ENCODE measurements at places on chromosomes 3 and 15. TPM values are rescaled to one million over a fixed set of nuclear protein-coding genes. Genes with fewer than 3 reads are reported as not detected.

GRCh38 chr15:85495544-85495943 is 115.1 kb downstream of the AKAP13 start:
- H3K27ac ChIP-seq = no peak overlapping the region
- peaks cover 43% of the 10 kb centered on the region for H3K4me1 ChIP-seq
- H3K4me3 ChIP-seq = no peak overlapping the region
- DNase-seq = no peak

SLC28A1 gene
- total RNA-seq = not detected

CLDN16 gene
- 0.31 TPM for total RNA-seq

MYRIP gene
- 0.29 TPM for total RNA-seq

DNA sequence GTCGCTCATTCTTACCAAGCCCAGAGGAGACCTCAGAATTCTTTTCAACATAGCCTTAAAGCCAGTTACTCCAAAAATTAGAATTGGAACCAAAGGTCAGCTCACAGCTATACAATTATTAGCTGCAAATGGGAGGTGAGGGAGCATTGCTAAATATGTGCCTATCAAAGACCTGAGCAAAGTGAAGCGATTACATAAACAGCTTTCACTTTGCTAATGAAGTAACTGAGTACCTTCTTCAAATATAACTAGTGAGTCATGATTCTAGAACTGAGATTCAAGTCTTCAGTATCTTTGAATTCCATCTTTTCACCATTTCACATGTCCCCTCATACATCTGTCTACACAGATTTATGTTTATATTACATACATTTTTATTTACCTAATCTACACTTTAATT is 122.6 kb downstream of the P2RY1 start:
- H3K4me1 ChIP-seq = peaks cover 7% of the 10 kb centered on the region
- H3K27ac ChIP-seq = no peak overlapping the region
- H3K27me3 ChIP-seq = no peaks in the 10 kb centered on the region
- no peak overlapping the region for H3K4me3 ChIP-seq

DNA sequence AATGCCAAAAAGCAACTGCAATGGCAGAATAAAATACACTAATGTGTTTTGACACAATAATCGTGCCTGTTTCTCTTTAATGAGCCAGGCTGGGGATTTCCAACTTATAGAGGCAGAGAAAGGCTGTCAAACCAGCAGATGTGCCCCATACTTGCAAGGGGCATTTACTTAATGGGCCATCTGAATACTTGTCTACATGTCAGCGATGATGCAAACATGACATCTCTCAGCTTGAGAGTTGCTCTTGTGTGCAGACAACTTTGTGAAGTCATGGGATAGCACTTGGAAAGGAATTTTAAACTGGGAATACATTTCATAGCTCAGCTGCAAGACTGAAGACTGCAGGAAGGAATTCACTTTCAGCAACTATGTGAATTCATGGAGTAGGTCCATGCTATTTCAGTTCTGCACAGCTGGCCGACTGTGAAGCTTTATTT is 127.4 kb upstream of the ADAMTS9 start:
- DNase-seq = no peak
- no peaks in the 10 kb centered on the region for H3K36me3 ChIP-seq
- H3K27ac ChIP-seq = no peak overlapping the region
- no peaks in the 10 kb centered on the region for H3K27me3 ChIP-seq
- no peak overlapping the region for H3K4me3 ChIP-seq

USP19 gene
- total RNA-seq = 76.2 TPM

DNA sequence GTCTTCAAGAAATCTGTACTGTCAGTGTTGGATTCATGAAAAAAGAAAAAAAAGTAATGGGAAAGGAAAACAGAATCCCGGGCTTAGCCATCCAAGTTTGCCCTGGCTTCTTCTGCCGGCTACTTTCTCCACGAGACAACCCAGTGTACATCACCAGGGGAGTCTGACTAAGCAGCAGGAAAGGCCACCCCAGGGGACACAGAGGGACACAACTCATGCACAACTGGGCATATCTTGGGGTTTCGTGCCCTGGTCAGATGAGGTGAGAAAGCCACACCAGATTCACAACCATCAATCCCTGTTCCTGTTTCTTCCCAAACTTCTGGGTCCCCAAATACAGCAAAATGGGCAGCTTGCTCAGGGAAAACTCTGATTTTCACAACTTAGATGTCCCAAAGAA is 33.2 kb downstream of the ADAMTS17 start:
- H3K27ac ChIP-seq = no peak overlapping the region
- H3K36me3 ChIP-seq = peaks cover 1% of the 10 kb centered on the region
- H3K27me3 ChIP-seq = peaks cover 3% of the 10 kb centered on the region

DNA sequence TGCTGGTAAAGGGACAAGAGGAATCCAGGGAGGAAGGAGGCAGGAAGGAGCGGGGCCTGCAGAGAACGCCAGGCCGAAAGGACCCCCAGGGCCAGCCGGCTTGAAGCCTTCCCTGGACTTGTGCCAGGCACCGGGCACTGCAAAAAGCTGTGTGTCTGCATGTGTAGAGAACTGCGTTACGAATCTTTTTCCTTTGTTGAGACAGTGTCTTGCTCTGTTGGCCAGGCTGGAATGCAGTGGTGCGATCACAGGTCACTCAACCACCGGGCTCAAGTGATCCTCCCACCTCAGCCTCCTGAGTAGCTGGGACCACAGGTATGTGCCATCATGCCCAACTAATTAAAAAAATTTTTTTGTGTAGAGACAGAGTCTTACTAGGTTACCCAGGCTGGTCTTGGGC is 17.0 kb upstream of the MUC4 start:
- no peaks in the 10 kb centered on the region for H3K4me1 ChIP-seq
- no peak overlapping the region for H3K27ac ChIP-seq
- DNase-seq = no peak
- H3K4me3 ChIP-seq = no peak overlapping the region
- H3K27me3 ChIP-seq = peaks cover 20% of the 10 kb centered on the region
- H3K36me3 ChIP-seq = no peaks in the 10 kb centered on the region

OCA2 gene
- total RNA-seq = 0.79 TPM

DNA sequence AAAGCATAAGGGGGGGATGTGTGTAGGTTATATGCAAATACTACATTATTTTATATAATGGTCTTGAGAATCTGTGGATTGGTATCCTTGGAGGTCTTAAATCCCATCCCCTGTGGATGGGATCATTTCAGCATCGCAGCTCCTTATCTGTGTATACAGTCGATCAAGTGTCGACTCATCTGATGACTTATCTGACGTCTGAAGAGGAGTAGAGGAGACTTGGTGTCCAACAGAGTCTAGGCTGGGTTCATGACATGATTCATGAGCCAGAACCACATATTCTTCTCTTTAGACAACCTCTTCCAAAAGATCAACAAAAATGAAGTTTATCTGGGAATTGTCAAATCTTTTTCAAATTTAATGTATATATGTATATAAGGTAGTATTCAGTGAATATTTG is 220.7 kb downstream of the NR2F2 start:
- H3K4me3 ChIP-seq = no peak overlapping the region
- H3K27me3 ChIP-seq = peaks cover 26% of the 10 kb centered on the region
- H3K36me3 ChIP-seq = no peaks in the 10 kb centered on the region
- peaks cover 3% of the 10 kb centered on the region for H3K4me1 ChIP-seq
- no peak for DNase-seq
- H3K27ac ChIP-seq = no peak overlapping the region

GRCh38 chr3:143896486-143896885 is 48.2 kb upstream of the SLC9A9 start:
- H3K27ac ChIP-seq = no peak overlapping the region
- no peaks in the 10 kb centered on the region for H3K36me3 ChIP-seq
- H3K4me1 ChIP-seq = peaks cover 5% of the 10 kb centered on the region
- H3K4me3 ChIP-seq = no peak overlapping the region
- DNase-seq = no peak
- H3K27me3 ChIP-seq = peaks cover 3% of the 10 kb centered on the region

GRCh38 chr3:186413615-186414415 is 51.8 kb upstream of the DGKG start:
- peaks cover 32% of the 10 kb centered on the region for H3K27me3 ChIP-seq
- H3K4me3 ChIP-seq = peak overlapping the region; percentile 71
- H3K27ac ChIP-seq = peak overlapping the region; percentile 87

- H3K27me3 ChIP-seq = peaks cover 19% of the 10 kb centered on the region
- DNase-seq = no peak
- H3K36me3 ChIP-seq = no peaks in the 10 kb centered on the region
- peaks cover 9% of the 10 kb centered on the region for H3K4me1 ChIP-seq
Observed at GRCh38 chr3:4732925-4733324, 239.8 kb downstream of the ITPR1 start.

MYLK gene
- 1.1 TPM for total RNA-seq

DNA sequence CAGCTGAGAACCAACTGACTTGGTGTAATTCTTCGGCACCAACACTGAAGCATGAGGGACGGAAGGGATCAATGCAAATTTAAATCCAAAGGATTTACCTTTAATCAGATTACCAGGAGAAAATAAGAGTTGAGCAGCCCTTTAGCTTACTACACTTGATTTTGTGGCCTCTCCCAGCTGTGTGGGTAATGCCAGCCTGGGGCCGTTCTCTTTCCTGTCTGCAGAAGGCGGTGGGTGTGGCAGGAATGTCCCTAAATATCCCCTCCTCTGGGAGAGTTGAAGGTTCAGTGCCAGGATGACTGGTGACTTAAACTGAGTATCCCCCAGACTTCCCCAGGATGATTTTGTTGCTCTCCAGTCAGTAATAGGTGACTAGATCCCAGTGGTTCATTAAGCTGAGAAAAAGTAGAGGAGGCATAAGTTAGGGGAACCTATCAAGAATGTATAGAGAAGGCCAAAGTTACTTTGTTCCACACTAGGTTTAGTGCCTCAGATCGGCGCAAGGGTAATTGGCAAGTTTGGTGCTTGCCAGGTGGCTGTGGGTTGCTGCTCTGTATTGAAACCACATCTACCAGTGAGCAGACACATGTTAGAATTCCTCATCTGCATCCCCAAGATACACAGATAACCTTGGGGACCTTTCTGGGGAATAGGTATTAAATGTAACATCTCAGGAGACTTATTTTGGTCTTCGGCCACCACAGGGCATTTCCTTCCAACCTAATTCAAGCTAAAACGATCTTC is 23.1 kb downstream of the MAPKBP1 start:
- no peaks in the 10 kb centered on the region for H3K4me1 ChIP-seq
- no peak for DNase-seq
- H3K4me3 ChIP-seq = no peak overlapping the region

PLIN1 gene
- 0.24 TPM for total RNA-seq

GRCh38 chr3:175018946-175019727 is 160.0 kb downstream of the NAALADL2 start:
- no peaks in the 10 kb centered on the region for H3K27me3 ChIP-seq
- DNase-seq = no peak
- no peaks in the 10 kb centered on the region for H3K4me1 ChIP-seq

DNA sequence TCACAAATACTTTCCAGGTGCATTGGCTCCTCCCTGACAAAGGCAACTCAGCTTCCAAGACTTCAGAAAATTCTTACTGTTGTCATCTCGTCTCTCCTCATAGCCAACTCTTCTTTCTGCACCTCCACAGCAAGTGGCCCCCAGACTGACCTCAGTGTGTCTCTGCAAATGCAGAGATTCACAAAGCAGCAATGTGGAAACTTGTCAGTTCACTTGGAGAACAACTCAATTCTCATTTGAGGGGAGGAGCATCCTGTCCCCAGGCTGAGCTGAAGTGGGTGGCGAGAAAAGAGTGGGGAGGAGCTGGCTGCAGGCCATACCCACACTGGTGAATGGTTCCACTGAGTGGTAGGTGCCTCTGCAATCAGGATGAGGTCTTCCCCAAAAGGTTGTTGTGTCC is 248.7 kb upstream of the IL12A start:
- no peak overlapping the region for H3K27ac ChIP-seq
- DNase-seq = no peak
- H3K27me3 ChIP-seq = no peaks in the 10 kb centered on the region
- H3K36me3 ChIP-seq = no peaks in the 10 kb centered on the region
- no peak overlapping the region for H3K4me3 ChIP-seq

ZNF385D gene
- total RNA-seq = 0.47 TPM

C3orf70 gene
- total RNA-seq = 5.8 TPM

TIMP4 gene
- not detected for total RNA-seq

EHHADH gene
- total RNA-seq = 7.6 TPM

CSTA gene
- not detected for total RNA-seq

- DNase-seq = no peak
- H3K27me3 ChIP-seq = peaks cover 50% of the 10 kb centered on the region
- H3K27ac ChIP-seq = no peak overlapping the region
- H3K4me3 ChIP-seq = no peak overlapping the region
- peaks cover 3% of the 10 kb centered on the region for H3K4me1 ChIP-seq
Observed at GRCh38 chr15:87828608-87829007, 427.9 kb downstream of the NTRK3 start.

DNA sequence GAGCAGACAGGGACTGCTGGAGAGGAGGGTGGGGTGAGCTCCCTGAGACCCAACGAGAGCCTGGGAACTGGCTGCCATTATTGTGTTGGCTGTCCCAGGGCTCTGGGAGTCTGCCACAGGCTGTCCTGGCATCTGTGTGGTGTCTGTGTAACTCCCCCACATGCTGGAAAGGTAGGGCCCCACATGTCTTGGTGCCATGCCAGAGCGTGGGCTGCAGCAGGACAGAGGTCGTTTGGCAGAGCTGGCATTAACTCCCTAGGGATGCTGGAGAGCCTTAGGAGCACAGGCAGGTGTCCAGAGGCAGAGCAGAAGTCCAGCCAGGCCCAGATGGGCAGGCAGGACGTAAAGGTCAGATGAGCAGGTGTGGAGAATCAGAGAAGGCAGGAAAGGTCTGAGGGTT is 9.7 kb downstream of the TIMP4 start:
- DNase-seq = no peak
- H3K27ac ChIP-seq = no peak overlapping the region
- H3K27me3 ChIP-seq = no peaks in the 10 kb centered on the region
- H3K36me3 ChIP-seq = no peaks in the 10 kb centered on the region

ACKR2 gene
- total RNA-seq = 0.60 TPM

SPSB4 gene
- total RNA-seq = 9.5 TPM

NCK1 gene
- total RNA-seq = 26.2 TPM

RTP4 gene
- not detected for total RNA-seq

CCDC51 gene
- 13.2 TPM for total RNA-seq

SLC7A14 gene
- 0.93 TPM for total RNA-seq

- H3K27ac ChIP-seq = no peak overlapping the region
- H3K27me3 ChIP-seq = no peaks in the 10 kb centered on the region
- DNase-seq = no peak
Observed at GRCh38 chr15:81388436-81388770, 14.4 kb upstream of the TMC3 start.

TMOD2 gene
- 7.4 TPM for total RNA-seq

GRCh38 chr3:61688307-61688984 is 127.1 kb downstream of the PTPRG start:
- H3K4me1 ChIP-seq = peaks cover 3% of the 10 kb centered on the region
- H3K4me3 ChIP-seq = no peak overlapping the region
- no peak for DNase-seq
- H3K27me3 ChIP-seq = no peaks in the 10 kb centered on the region
- no peaks in the 10 kb centered on the region for H3K36me3 ChIP-seq

Measured in progenitor cell of endocrine pancreas (in vitro differentiated cells).